A549 treated with Mapracorat at 1 μM for 4 hours (cell line): ENCODE measurements at places on chromosomes 3 and 15. TPM values are rescaled to one million over a fixed set of nuclear protein-coding genes. Genes with fewer than 3 reads are reported as not detected.

TLR9 gene
- 0.07 TPM in 1 of 5 replicates, not detected in the others for total RNA-seq

DLL4 gene
- 1.1 to 2.0 TPM (median 1.8 TPM) in 5 replicates for total RNA-seq

GPR149 gene
- total RNA-seq = not detected in 5 replicates

IL12A gene
- 0.98 to 1.9 TPM (median 1.3 TPM) in 5 replicates for total RNA-seq

STAC gene
- 1.6 to 3.0 TPM (median 2.2 TPM) in 5 replicates for total RNA-seq

OXTR gene
- 8.2 to 10.6 TPM (median 10.2 TPM) in 5 replicates for total RNA-seq

ZNF654 gene
- 3.7 to 4.6 TPM (median 4.0 TPM) in 5 replicates for total RNA-seq

TEX9 gene
- total RNA-seq = 3.8 to 5.2 TPM (median 4.7 TPM) in 5 replicates

TAGLN3 gene
- not detected in 5 replicates for total RNA-seq

SLC2A2 gene
- not detected in 5 replicates for total RNA-seq

LARP6 gene
- 50.6 to 85.9 TPM (median 79.7 TPM) in 5 replicates for total RNA-seq

OR5H6 gene
- total RNA-seq = not detected in 5 replicates

CLEC3B gene
- 0.27 TPM in 1 of 5 replicates, not detected in the others for total RNA-seq

GRAMD2A gene
- 0.09 to 0.13 TPM (median 0.12 TPM) in 4 of 5 replicates, not detected in the other for total RNA-seq

STRIT1 gene
- not detected in 5 replicates for total RNA-seq

NANOGP8 gene
- total RNA-seq = not detected in 5 replicates

PLA2G4D gene
- not detected in 5 replicates for total RNA-seq

TRH gene
- not detected in 5 replicates for total RNA-seq

CDHR4 gene
- total RNA-seq = 0.10 to 0.64 TPM (median 0.22 TPM) in 5 replicates

PXYLP1 gene
- 12.1 to 14.5 TPM (median 13.3 TPM) in 5 replicates for total RNA-seq

SPTBN5 gene
- 0.16 to 0.34 TPM (median 0.25 TPM) in 5 replicates for total RNA-seq
